ENCODE measurements at places on chromosomes 12 and 14. TPM values are rescaled to one million over a fixed set of nuclear protein-coding genes. Genes with fewer than 3 reads are reported as not detected.

Gene FGF23
- total RNA-seq, result not detected

DNA sequence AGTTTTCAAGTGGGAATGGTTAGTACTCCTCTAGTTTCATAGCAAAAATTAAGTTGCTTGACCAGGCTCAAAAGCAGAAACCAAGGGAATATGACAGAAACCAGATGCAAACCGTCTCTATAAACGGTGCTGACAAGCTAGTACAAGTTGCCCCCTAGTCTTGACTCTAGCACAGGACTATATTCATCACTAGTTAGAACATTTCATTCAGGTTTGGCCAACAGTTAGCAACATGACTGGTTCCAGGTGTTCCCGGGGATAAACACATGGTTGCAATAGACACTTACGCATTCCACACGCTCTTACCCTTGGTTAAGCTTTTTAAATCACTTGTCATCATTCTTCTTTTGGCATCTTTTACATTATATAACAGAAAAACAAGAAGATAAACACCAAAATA is 103.6 kb downstream of the SCFD1 start:
- no peak for DNase-seq

- peak; percentile 27 for DNase-seq
These were observed 10.3 kb upstream of the SERPINA3 start for GRCh38 chr14:94601884-94602391.

GRCh38 chr12:97293541-97293940 is 169.1 kb upstream of the RMST start:
- DNase-seq, result no peak

GRCh38 chr14:81537193-81537592 is 3.5 kb upstream of the SEL1L start:
- DNase-seq, result no peak

Gene RNFT2
- total RNA-seq, result 4.1 TPM

GRCh38 chr14:87805315-87805723 is 187.7 kb downstream of the GALC start:
- peak; percentile 42 for DNase-seq

DNA sequence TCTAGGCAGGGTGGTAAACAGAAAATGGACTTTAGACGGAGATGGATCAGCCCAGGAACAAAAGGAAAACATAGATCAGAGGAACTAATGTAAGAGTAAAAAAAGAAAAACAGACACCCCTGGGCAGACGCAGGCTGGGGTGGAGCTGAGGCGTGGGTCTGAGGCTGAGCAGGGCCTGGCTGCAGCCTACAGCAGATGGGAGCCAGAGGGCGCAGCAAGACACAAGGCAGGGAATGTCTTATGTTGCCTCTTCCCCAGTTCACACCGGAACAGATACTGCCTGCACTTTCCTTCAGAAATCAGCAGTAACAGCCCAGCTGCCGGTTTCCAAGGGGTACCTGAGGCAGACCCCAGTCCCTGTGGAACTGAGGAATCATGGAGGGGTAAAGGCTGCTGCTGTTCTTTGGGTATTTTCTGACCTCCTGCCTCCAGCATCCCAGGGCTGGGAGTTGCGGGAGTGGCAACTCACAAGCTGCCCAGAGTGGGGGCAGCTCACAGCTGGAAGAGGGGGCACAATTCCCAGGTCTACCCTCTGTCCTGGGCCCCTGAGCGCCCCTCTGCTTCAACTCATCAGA is 9.8 kb downstream of the ZNF605 start:
- DNase-seq, result no peak

- DNase-seq, result no peak
These were observed 71.3 kb downstream of the PHLDA1 start for GRCh38 chr12:75960086-75960910.

Gene SLCO1B3
- not detected for total RNA-seq

Gene FAIM2
- total RNA-seq, result not detected

DNA sequence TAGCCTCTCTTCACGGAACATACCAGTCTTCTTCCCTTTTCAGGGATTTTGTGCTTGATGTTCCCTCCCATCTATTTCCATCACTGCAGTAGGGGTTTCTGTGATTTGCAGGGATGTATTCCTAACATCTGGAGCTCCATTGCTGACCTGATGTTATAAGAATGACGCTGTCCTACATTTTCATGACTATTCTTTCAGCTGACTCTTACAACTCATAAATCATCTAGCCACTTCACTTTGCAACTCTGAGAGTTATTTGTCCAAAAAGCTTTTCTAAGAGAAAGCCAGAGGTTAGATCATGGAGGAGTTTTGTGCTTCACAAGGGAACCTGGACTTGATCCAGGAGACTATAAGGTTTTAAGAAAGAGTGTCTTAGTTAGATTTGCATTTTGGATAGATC is 116.6 kb upstream of the FAR2 start:
- no peak for DNase-seq

Gene CLEC1A
- total RNA-seq, result not detected

DNA sequence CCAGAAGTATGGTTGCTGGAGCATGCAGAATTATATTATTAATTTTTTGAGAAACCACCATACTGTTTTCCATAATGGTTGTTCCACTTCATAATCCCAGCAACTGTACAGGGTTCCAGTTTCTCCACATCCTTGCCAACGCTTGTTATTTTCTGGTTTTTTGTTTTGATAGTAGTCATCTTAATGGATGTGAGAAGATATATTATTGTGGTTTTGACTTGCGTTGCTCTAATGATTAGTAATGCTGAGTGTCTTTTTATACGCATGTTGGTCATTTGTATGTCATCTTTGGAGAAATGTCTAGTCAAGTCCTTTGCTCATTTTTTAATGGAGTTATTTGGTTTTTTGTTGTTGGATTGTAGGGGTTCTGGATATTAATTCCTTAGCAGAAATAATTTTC is 58.1 kb downstream of the DAAM1 start:
- DNase-seq, result no peak

Gene RNF212B
- total RNA-seq, result not detected

DNA sequence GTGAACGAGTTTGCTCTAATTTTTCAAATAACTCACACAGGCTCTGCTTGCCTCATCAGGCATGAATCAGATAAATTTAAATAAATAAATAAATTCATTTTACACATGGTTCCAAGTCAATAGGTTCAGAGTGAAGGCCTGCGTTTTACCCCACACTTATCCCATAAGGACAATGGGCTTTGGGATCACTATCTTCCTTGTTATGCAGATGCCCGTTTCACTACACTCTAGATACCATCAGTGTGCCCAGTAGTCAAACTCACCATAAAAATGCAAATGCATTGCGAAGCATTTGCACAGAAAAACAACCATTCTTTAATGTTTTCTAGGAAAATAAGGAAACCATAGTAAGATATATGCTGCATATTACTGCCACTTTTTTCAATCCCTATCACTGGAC is 155.9 kb upstream of the CCDC196 start:
- no peak for DNase-seq

All from Caki2 (cell line).